Caki2 (cell line): ENCODE measurements at places on chromosomes 11 and 22. TPM values are rescaled to one million over a fixed set of nuclear protein-coding genes. Genes with fewer than 3 reads are reported as not detected.

Gene OR5A1
- total RNA-seq: not detected in 2 replicates

Gene TMEM258
- total RNA-seq: 61.3 and 85.2 TPM in 2 replicates

Gene USH1C
- 0.32 and 2.1 TPM in 2 replicates for total RNA-seq

Gene OR8D1
- not detected in 2 replicates for total RNA-seq

Gene SCGB1C1
- not detected in 2 replicates for total RNA-seq

Gene TENM4
- 0.17 and 0.70 TPM in 2 replicates for total RNA-seq

Gene ARRB1
- 23.1 and 34.9 TPM in 2 replicates for total RNA-seq

Gene SCGB1A1
- not detected in 2 replicates for total RNA-seq

Gene ALDH3B1
- 77.5 and 85.5 TPM in 2 replicates for total RNA-seq

Gene VPS26B
- 9.0 and 11.5 TPM in 2 replicates for total RNA-seq

Gene MIAT
- 0.20 TPM in 1 of 2 replicates, not detected in the other for total RNA-seq

Gene C11orf97
- total RNA-seq: not detected in 2 replicates

Gene CBLIF
- not detected in 2 replicates for total RNA-seq

Gene MMP7
- total RNA-seq: 1,017 and 1,188 TPM in 2 replicates

Gene CCDC87
- 0.41 and 0.61 TPM in 2 replicates for total RNA-seq

Gene SCN3B
- not detected in 2 replicates for total RNA-seq

Gene OR8D4
- total RNA-seq: not detected in 2 replicates

Gene MUC5B
- total RNA-seq: 0.03 TPM in 1 of 2 replicates, not detected in the other

Gene OR51E2
- total RNA-seq: 0.17 TPM in 1 of 2 replicates, not detected in the other

Gene CEND1
- not detected in 2 replicates for total RNA-seq

Gene LDHAL6A
- not detected in 2 replicates for total RNA-seq

Gene MIOX
- total RNA-seq: 1.9 TPM in 1 of 2 replicates, not detected in the other

Gene ART5
- total RNA-seq: 3.5 and 4.9 TPM in 2 replicates

Gene P2RY6
- 0.41 TPM in 1 of 2 replicates, not detected in the other for total RNA-seq

Gene DDX10
- total RNA-seq: 11.2 and 25.5 TPM in 2 replicates

Gene MGAT3
- total RNA-seq: not detected in 2 replicates

Gene MYRF
- 2.5 and 7.4 TPM in 2 replicates for total RNA-seq

Gene SLC25A1
- 67.9 and 123 TPM in 2 replicates for total RNA-seq

Gene PANX3
- not detected in 2 replicates for total RNA-seq

Gene EXPH5
- total RNA-seq: 0.46 and 2.0 TPM in 2 replicates

Gene PDGFD
- total RNA-seq: 8.6 and 13.1 TPM in 2 replicates

Gene CYP2D6
- total RNA-seq: not detected in 2 replicates

Gene DCHS1
- total RNA-seq: 0.03 TPM in 1 of 2 replicates, not detected in the other

Gene OR4C45
- not detected in 2 replicates for total RNA-seq

Gene HEPACAM
- not detected in 2 replicates for total RNA-seq

Gene TEX54
- not detected in 2 replicates for total RNA-seq

Gene RAB38
- 12.7 and 21.2 TPM in 2 replicates for total RNA-seq

Gene TBX10
- not detected in 2 replicates for total RNA-seq

Gene GSTT4
- total RNA-seq: not detected in 2 replicates

Gene RNF26
- 8.0 and 13.4 TPM in 2 replicates for total RNA-seq

Gene PTGDR2
- total RNA-seq: not detected in 2 replicates

Gene SEZ6L
- not detected in 2 replicates for total RNA-seq

Gene SLC15A3
- not detected in 2 replicates for total RNA-seq

Gene DLG2
- total RNA-seq: 0.06 and 0.20 TPM in 2 replicates

Gene CTSW
- not detected in 2 replicates for total RNA-seq

Gene KCNQ1
- 3.9 TPM in 1 of 2 replicates, not detected in the other for total RNA-seq

Gene MPZL3
- total RNA-seq: 6.0 and 9.1 TPM in 2 replicates

Gene OR10A3
- not detected in 2 replicates for total RNA-seq

Gene DEPDC5
- total RNA-seq: 7.3 and 11.0 TPM in 2 replicates

Gene GPR83
- total RNA-seq: not detected in 2 replicates

Gene CARNS1
- 0.03 TPM in 1 of 2 replicates, not detected in the other for total RNA-seq

Gene PITPNB
- total RNA-seq: 8.6 and 11.0 TPM in 2 replicates

Gene MUC15
- total RNA-seq: not detected in 2 replicates

Gene METTL15
- 13.5 and 14.5 TPM in 2 replicates for total RNA-seq

Gene NAA40
- total RNA-seq: 15.1 and 29.2 TPM in 2 replicates

Gene MMP12
- not detected in 2 replicates for total RNA-seq
